T-helper 1 cell (primary cell): ENCODE measurements at places on chromosomes 3 and 15.

- no peak for DNase-seq
Observed at GRCh38 chr15:96728591-96728990, 398.1 kb downstream of the NR2F2 start.

- no peak for DNase-seq
Observed at GRCh38 chr15:81033508-81033907, 32.8 kb downstream of the TLNRD1 start.

- DNase-seq, result no peak
Observed at GRCh38 chr15:89671687-89672086, 7.5 kb downstream of the PLIN1 start.

DNA sequence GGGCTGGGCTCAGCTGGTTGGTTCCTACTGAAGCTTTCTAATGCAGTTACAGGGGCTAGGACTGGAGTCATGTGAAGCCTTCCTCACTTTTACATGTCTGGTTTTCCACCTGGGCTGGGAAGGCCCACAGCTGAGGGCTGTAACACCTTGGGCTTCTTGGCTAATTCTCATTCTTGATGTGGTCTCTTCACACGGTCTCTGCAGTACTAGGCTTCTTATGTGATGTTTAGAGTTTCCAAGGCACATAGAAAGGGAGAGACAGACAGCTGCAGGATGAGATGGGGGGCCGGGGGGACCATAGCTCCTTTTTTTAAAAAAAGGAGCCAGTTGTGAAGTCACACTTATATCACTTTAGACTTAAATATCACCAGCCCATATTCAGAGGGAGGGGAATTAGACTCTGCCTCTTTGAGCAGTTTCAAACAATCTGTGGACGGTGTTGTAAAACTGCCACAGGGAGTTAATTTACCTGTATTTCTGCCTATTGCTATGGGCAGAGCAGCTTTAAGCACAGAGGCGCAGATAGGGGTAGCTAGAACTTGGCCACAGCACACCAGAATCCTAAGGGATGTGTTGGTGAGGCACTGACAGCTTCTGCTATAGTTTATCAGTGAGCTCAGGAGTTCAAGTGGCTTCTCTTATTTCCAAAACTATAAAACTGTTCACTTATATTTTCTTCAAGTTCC lies 46.7 kb downstream of the NKIRAS1 start:
- DNase-seq, result no peak

DNA sequence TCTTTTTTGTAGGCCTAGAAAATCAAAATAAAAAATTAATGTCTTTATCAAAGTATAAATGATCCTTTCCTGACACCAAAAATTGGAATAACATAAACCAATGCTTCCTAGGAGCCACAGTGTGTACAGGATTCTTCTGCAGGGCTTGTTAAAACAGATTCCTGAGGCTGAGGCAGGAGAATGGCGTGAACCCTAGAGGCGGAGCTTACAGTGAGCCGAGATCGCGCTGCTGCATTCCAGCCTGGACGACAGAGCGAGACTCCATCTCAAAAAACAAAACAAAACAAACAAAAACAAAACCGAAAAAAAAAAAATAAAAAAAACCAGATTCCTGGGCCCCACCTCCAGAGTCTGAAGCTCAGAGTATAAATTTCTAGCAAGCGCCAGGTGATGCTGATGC lies 78.0 kb downstream of the PEX5L start:
- DNase-seq, result no peak

DNA sequence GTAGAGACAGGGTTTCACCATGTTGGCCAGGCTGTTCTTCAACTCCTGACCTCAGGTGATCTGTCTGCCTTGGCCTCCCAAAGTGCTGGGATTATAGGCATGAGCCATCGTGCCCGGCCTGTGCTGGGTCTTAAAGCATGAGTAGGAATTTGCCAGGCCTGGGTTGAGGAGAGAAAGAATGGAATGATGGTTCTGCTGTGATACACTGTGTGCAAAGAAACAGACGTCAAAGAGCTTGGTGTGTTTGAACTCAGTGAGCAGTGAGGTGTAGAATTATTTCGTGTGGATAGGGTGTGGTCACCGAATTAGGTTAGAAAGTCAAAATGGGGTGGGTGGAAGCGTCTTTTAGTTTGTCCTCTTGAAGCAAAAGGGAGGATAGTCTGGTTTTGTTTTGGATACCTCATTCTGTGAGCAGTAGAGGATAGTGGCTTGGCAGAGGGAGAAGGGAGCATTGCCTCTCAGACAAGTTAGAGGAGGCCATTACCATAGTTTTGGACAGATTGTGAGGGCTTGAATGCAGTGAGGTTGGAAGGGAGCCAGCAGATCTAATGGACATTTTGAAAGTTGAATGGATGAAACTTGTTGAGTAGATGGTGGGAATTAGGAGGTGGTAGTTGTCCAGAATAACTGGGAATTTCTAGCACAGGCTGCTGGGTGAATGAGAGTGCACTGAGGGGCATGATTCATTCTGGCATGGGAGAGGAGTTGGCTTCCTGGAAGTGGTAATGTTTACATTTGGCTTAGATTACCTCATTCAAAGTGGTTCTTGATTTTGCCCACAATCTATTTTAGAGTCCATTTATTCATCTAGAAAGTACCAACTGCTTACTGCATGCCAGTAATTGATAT lies 27.2 kb downstream of the AKAP13 start:
- DNase-seq, result no peak

DNA sequence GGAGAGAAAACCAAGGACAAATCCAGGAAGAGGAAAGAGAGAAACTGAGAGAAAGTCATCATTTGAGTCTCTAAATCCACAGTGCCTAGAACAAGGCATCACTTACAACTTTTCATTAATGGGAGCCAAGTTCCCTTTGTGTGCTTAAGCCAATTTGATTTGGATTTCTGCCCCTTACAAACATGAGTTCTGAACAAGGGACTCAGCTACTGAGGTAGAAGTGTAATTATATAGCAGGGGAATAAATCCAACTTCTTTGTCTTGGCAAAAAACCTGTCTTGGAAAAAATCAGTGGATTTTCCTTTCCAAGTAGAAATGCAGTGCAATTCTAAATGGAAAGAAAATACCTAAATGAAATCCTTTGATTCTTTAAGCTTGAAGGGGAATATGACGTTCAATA lies 307.2 kb upstream of the CNTN3 start:
- no peak for DNase-seq

DNA sequence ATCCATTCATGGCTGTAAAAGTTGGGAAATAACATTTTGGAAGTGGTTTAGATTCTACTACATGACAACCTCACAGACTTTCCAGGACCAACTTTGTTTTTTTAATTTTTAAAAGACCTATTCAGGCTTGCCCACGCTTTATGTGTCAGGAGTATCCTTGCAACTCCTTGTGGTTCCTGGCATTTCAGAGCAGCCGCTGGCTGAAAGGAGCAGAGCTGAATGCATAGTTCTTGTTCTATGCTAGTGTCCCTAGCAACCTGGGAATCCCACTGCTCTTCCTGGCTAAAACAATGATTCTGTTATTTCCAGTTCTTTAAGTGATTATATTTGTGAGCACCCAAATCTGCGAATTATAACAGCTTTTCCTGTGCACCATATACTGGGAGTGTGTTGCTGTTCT lies 34.9 kb downstream of the CP start:
- DNase-seq, result no peak

GRCh38 chr3:172476347-172476746 lies 28.1 kb upstream of the GHSR start:
- no peak for DNase-seq

DNA sequence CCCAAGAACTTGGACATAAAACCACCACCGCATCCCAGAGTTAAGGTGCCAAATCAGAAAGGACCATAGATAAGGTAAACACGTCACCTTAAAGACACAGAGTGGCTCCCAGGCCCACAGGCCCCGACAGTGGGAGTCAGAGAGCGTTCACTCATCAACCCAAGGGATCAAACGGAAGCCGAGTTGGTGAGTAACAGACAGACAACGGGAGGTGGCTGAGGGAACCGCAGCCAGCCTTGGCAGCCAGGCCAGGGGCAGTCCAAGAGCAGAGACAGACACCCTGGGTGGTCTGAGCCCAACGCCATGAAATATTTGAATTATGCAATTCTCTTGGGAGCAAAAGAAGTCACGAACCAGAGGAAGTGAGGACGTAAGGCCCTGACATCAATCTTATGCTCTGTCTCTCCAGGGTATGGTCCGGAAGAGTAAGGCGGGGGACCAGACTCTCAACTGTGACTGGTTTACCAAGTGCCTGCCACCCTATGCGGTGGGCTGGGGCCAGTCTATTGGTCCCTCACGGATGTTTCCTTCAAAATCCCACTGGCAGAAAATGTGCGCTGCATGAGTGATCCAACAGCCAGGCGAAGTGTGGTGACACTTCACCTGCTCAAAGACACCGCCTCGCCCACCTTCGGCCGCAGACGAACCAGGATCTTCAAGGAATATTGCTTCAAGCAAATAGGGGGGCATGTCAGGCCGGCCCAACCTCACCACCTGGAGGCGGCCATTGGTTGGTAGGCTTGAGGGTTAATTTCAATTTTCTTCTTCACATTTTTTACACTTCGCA lies 34.3 kb downstream of the TMEM44 start:
- DNase-seq, result no peak

GRCh38 chr3:170483485-170484262 lies 65.0 kb downstream of the CLDN11 start:
- DNase-seq, result no peak

DNA sequence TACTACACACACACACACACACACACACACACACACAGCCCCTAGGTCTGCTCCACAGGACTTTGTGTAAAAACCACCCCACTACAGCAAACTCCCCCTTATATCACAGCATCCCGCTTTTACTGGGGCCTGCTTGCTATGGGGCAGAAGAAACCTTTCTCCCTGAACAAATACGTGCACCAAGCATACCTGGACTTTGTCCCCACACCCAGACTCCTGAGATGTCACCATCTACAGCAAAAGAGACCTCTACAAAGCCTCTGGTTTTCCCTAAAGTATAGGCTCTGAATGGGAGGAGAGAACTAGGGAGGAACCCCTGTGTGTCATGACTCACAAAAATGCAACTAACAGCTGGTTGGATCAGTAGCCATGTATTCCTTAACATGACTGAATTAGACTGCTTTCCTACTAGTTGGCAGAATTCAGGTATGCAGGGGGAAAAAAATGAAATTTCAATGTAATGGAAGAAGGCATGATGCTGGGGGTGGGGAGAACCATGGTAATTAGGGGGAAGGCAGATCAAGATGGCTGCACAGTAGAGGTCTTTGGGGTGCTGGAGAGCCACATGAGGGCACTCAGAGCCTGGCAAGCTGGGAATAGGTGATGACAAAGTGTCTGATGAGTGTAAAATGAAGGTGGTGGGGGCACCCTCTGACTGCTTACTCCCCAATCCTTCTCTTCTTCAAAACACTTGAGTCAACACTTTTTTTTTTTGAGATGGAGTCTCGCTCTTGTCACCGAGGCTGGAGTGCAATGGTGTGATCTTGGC lies 45.9 kb downstream of the DAPK2 start:
- no peak for DNase-seq

DNA sequence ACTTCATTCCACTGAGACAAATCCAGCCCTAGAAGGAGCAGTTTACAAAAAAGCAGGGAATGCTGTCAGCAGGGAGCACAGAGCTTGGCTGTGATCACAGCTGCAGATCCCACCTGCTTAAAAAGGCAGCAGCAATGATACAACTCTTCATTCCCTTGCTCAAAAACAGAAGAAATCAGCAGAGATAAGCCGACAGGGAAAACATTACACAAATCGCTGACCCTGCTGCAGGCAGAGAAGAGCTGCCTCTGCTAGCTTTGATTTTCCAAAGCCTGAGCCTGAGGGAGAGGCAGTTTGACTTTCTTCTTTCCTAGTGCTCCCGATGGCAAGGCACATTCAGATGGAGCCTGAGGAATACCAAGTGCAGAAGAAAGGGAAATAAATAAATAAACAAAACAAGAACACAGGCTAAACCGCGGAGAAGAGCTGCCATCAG lies 80.2 kb downstream of the SHQ1 start:
- no peak for DNase-seq

DNA sequence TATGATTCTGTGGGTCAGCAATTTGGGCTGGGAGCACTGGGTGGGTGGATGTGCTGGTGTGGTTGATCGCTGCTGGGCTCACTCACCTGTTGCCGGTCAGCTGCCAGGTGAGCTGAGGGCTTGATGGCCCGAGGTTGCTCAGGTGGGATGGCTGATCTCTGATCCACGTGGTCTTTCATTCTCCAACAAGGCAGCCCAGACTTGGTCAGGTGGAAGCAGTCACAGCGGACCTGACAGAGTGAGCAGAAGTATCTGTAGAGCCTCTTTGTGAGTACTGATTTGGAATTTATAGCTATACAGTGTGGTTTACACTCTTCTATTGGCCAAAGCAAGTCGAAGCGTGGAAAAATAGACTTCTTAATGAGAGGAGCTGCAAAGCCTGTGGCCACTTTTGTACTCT lies 97.2 kb upstream of the ADAMTSL3 start:
- no peak for DNase-seq
